ENCODE measurements at places on chromosomes 6 and 20.
A peak's percentile ranks its signal among the peaks of the same experiment; 100 is the strongest.

DNA sequence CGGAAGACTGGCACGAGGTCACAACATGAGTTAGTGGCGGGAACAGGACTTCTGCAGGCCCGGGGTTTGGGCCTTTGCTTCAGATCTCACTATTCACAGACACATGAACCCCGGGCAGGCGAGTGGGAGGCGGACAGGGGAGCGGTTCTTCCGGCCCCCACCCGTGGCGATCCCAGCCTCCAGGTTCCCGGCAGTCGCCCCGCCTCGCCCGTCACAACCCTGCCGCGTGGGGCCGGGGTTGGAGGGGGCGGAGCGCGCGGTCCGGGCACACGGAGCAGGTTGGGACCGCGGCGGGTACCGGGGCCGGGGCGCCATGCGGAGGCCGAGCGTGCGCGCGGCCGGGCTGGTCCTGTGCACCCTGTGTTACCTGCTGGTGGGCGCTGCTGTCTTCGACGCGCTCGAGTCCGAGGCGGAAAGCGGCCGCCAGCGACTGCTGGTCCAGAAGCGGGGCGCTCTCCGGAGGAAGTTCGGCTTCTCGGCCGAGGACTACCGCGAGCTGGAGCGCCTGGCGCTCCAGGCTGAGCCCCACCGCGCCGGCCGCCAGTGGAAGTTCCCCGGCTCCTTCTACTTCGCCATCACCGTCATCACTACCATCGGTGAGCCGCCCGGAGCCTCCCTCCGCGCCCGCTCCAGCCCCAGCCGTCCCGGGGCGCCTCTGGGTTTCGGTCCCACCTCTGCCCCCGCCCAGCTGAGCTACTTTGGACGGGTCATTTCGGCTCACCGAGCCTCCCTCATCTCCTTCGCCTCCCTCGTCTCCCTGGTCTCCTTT is at the start of gene KCNK15:
Gene KCNK15 (plus strand): TSS at position 268 of the 769 bp plus-strand sequence. CDS start 46 bp downstream, at position 314.
- DNase-seq: peak; percentile 37

DNA sequence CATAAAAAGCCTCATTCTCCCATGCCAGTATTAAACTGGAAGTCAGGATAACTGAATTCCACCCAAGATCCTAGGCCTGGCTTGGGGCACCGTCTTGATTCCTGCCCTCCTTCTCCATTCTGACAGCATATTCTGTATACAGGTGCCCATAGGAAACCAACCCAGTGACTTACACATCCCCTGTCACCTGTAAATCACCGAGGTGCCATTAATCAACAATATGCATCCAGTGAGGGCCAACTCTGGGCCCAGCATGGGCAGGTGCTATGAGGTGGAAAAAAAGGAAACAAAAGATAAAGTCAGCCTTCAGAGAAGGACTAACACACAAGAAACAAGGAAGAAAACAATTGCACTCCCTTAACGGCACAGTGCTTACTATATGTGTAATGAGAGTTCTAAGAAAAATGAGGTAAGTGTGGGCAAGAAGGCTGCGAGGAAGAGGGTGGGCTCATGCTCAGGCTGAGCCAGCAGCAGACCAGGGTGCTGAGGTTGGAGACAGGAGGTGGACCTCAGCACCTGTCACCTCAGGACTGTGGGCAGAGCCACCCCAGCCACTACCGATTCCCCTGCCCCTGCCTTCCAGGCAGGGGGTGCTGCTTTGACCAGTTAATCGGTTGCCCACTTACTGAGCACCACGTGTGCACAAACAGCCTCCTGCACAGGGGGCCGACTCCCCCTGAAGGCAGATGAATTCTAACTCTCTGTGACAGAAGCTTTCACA is 105.9 kb downstream of the TRERF1 start:
- no peak for DNase-seq

DNA sequence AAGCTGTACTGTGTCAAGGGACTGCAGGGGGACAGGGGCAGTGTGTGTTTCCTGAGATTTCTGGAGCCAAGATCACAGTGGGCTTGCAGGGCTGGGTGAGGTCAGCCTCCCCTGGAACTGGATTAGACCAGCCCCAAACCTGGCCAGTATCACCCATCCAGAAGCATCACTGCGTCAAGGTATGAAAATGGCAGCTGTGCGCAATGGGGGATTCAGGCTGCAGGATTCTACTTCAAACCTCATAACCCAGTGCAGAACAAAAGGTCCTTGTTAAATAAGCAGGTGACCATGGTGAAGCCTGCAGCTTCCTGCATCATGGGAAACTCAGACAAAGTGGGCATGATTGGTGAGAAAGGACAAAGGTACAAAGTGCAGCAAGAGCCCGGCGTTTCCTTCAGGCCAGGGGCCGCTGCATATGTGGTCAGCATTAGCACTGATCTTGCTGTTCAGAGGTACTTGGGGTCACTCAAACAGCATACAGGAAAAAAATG is 33.4 kb downstream of the TRAF3IP2 start:
- DNase-seq: no peak

DNA sequence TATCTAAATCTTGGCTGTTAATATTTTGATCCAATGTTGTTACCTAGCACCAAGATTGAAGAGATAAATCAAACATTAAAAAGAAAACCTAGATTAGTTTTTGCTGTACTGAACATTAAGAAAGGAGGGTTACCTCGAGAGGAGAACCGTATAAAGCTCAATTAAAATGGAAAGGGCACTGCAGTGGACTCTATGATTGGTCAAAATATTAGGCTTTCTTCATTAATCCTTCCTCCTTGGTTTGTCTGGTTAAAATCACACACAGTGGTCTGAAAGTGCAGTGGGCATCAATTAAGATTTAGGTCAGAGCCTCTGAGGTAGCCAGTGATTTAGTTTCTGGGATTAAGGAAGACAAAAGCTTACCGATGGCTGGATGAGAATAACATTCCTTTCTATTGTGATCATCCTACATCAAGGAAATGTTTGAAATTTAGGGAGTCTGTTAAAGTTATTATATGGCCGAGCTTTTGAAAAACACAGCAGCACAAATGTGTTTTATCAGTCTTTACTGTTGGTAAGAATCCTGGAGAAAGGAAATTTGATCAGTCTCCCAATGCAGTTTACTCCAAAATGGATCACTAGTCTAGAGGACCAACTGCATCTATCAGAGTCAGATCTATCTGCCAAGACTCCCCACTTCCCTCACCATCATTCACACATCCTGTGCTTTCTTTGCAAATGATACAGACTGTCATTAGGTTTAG is 134.6 kb upstream of the NEDD9 start:
- no peak for DNase-seq

DNA sequence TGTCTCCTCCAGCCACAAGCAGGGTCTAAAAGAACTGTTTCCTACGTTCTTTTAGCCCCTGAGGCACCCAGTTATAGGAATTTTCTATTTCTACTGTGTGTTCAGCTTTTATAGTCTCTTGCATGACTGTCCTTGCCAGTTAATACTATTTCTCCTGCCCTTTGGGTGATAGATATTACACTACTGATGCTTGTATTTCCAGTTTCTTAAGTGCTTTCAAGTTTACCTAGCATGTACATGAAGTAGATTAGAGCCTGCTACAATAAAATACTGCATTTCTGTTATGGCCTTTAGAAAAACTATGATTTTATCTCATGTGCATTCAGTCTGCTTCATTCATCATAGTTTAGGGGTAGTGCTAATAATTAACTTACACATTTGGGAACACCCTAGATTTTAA is 89.6 kb downstream of the FOXO3 start:
- DNase-seq: no peak

GRCh38 chr6:138526822-138527235 is 27.5 kb upstream of the NHSL1 start:
- DNase-seq: no peak

DNA sequence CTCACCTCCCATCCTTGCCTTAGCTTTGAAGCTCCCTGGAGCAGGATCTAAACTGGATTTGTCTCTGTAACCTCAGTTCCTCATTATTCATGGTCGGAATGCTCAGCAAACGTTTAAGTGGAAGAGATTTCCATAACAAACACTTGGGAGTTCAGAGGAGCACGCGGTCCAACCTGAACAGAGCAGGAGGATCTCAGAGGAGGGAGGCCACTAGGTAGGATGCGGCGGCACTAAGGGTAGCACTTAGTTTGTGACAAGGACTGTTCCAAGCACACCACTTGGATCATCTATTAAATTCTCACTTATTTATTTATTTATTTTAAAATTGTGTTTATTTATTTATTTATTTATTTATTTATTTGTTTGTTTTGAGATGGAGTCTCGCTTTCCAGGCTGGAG is 13.3 kb upstream of the CCN5 start:
- DNase-seq: no peak

GRCh38 chr6:121479486-121480098 is 44.1 kb downstream of the GJA1 start:
- DNase-seq: no peak

GRCh38 chr20:34311118-34312023 is 8.2 kb upstream of the AHCY start:
- no peak for DNase-seq

DNA sequence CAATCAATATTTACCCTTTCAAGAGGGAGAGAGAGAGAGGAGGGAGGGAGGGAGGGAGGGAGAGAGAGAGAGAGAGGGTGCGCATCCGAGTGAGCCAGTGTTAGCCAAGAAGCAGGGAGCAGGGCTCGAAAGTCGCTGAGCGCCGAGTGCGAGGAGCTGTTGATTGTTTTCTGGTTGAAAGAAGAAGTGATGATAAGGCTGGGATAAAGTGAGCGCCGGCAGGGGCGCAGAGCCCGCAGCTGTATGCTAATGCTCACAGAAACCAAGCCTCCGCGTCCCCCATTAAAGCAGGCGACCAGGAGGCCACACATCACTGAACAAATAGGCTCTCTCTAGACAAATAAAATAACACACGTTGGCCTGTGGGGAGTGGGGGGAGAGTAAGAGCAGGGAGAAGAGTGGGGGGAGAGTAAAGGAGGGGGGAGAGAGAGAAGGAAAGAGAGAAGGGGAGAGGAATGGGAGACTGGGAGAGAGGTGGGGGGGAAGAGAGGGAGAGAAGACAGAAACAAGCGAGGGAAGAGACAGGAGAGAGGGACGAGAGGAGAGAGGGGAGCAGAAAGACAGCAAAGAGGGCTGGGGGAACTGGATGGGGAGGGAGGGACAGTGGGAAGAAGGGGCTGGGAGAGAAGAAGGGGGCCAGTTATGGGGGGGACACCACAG is 5.0 kb upstream of the INSM1 start:
- no peak for DNase-seq

- DNase-seq: no peak
These were observed 162.4 kb upstream of the CDYL start for GRCh38 chr6:4613795-4614194.

DNA sequence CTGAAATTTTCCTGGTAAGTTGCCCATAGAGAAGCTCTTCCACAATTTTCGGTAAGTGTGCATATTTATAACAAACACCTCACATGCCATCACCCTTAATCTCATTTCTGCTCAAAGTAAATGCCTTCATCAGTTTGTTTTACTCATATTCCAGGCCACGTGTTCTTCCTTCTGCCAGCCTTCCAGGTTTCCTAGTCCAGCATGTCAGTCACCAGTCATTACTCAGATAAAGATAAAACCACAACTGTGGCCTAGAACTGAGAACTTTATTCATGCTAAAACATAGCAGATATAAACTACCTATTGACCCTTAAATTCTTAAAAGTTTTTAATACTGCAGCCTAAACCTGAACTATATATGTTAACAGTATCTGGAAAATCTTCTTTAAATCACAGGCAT is 149.5 kb upstream of the SLC22A16 start:
- DNase-seq: no peak

- DNase-seq: no peak
These were observed 280.6 kb downstream of the SLC35F1 start for GRCh38 chr6:118187568-118188164.

GRCh38 chr6:42392833-42393232 is 58.9 kb downstream of the TRERF1 start:
- no peak for DNase-seq

- no peak for DNase-seq
These were observed 401.5 kb upstream of the SASH1 start for GRCh38 chr6:147941143-147941542.

DNA sequence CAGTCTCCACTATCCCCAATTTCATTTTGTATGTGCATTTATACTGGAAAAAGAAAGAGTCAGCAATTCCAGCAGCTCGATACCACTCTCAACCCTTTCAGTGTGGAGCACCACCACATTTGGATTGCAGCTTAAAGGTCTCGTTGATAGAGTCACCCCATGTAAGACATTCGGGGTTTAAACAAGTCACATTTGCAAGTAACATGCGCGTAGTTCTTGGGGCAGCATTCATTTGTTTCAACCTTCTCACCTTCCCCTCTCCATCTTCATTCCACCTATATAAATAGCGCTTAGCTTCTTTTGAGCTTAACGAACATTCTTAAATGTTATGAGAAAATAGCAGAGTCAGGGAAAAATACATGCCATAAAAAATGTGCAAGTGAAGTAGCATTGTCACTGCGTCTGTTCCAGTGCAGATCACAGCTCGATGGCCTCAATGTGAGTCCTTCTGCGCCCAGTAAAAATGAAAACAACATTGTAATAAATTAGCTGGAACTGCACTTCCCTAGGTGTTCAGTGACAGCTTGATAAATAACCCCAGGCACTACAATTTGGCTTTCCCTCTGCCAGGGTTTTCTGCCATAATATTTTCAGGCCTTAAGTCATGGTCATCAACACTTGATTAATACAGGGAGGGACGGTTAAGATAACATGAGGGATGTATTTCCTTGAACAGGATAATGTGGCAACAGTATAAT is 737.8 kb upstream of the NRSN1 start:
- no peak for DNase-seq

DNA sequence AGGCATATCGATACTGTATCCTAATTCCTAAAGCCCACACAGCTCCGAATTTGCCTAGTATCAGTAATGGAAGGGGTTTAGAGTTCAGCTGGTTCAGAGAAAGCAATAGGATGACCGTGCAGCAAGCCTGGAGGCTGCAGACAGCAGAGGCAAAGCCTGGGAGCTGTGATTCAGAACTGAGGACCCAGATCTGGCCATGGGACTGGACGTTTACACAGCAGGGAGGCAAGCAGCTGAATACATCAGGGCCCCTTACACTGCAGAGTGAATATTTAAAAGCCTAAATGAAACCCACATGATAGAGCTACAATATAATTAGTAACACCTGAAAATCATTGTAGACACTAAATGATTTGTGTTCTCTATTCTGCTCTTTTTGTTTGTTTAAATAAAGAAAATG is 38.0 kb downstream of the ELOVL2 start:
- DNase-seq: no peak

DNA sequence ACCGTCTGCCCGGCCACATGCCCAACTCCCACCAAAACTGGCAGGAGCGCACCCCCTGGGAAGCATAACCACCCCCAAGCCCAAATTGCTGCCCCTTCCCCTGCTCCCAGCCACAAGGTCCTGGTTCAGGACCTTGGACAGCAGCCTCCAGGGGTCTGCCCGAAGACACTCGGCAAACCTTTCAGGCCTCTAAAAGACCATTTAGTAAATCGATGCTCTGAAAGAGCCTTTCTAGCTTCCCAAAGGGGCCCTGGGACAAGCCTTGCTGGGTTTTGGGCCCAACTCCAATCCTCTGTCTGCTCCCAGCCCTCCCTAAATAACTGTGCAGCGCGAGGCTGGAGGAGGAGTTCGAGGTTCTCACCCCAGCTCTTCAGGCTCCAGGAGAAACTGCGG is 30.5 kb downstream of the GRM4 start:
- DNase-seq: no peak

- DNase-seq: no peak
These were observed 175.4 kb downstream of the IBTK start for GRCh38 chr6:82072121-82072521.

- DNase-seq: peak; percentile 34
These were observed 546.6 kb downstream of the CD83 start for GRCh38 chr6:14664112-14664601.

- no peak for DNase-seq
These were observed 39.2 kb downstream of the PLAGL2 start for GRCh38 chr20:32168184-32168910.

All from activated B cell treated with CpG ODN at 0.5 μM for 24 hours (primary cell).